ENCODE measurements at places on chromosomes 5 and 9.
A peak's percentile ranks its signal among the peaks of the same experiment; 100 is the strongest.

DNA sequence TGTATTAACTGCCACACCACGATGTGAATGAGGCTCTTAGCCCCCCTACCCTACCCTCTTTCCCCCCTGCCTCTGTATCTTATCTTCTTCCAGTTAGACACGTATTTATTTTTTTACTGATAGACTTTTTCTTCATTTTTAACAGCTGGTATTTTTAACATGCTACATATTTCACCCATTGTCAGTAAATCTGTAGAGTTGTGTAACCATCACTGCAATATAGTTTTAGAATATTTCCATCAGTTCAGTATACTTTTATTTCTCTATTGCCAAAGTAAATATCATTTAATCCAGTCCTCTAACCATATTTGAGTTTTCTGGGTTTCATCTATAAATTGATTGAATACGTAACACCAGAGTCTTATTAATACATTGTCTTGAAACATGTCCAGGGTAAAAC, 62.8 kb downstream of the SPATA31C2 start:
- no peak for DNase-seq

GRCh38 chr9:100058699-100059579, 39.9 kb downstream of the ERP44 start:
- no peak for DNase-seq

DNA sequence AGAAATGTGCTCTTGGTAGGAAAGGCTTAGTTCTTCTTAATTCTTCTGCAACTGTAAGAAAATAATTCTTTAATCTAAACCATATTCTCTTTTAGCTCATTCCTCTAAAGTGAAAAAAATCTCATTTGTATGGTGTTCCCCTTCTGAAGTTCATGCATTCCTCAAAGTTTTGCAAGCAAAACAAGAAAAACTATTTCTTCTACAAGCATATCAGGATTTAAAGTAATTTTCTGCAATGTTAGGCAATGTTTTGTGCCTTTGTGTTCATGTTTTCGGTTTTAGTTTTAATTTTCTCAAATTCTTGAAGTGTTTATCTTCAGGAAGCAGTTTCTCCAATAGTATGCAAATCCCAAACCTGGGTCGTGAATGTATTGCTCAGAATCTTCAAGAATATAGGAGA, 12.7 kb upstream of the GPR21 start:
- DNase-seq, result no peak

DNA sequence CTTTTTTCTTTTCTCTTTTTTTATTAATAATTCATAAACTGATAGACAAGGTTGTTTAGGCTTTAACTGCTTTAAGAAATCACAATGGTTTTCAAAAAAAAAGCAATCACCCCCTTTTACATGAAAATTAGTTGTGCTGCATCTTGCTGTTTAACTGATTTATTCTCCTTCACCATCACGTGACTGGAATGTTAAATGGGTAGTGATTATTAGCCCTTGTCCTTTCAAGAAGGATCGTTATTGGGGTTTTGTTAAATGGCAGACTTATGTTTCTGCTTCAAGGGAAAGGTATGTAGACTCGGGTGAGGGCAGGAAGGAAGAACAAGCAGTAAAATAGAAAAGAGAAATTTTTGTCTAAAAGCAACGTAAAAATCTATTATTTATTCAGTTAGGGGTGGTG, 175.6 kb upstream of the TLE4 start:
- DNase-seq, result no peak

DNA sequence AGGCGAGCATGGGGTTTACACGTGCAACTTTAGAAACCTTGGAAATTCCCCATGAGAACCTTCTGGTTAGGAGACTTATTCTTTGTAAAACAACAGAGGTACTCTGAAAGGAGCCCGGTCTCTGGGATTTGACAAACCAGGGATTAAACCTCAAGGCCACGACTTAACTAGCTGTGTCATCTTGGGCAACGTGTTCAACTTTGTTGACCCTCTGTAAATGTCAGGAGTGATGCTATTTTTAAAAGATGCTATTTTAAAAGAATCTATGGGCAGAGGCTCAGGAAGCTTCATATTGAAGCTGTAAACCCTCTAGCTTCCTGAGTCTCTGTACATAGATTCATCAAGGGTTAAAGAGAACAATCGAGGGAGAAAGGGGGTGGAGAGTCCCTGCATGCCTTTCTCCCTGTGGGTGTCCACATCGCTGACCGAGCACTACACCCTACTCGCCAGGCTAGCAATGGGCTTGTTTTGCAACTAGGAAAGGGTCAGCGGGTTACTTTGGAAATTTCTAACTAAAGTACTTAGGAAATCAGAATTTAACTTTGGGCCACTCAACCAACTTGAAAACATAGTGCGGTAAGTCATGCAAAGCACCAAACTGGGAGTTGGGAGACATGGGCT, 2.1 kb downstream of the SLC36A2 start:
- no peak for DNase-seq

DNA sequence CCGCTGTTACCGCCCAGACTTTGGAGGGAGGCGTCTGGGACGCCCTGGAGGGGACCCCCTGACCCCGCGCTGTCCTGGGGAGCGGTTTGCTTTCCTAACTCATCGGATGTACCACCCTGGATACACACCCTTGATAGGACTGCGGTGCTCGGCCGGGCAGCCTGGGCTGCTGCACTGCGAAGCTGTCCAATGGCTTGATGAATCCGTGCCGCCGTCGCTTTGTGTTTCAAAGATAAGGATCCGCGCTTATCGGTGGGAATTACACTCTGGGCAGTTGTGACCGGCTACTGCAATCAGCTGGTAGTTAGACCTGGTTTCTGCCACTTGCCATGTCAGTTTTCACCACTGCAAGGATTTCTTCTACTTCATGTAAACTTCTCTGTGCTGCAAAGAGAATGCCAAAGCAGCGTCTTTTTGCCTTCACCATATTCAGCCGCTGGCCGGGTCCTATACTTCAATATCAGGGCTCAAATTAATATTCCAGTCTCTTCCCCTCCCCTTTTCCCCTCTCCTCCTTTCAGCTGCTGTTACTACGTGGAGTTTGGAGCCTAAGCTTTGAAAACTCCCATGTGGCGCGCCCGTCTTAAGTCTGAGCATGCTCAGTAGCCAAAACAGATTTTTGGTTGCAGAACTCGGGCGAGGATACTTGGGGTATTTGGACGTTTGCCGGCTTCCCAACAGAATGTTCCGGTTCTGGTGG, 727 bp downstream of the SMAD5 start:
- peak; percentile 22 for DNase-seq

DNA sequence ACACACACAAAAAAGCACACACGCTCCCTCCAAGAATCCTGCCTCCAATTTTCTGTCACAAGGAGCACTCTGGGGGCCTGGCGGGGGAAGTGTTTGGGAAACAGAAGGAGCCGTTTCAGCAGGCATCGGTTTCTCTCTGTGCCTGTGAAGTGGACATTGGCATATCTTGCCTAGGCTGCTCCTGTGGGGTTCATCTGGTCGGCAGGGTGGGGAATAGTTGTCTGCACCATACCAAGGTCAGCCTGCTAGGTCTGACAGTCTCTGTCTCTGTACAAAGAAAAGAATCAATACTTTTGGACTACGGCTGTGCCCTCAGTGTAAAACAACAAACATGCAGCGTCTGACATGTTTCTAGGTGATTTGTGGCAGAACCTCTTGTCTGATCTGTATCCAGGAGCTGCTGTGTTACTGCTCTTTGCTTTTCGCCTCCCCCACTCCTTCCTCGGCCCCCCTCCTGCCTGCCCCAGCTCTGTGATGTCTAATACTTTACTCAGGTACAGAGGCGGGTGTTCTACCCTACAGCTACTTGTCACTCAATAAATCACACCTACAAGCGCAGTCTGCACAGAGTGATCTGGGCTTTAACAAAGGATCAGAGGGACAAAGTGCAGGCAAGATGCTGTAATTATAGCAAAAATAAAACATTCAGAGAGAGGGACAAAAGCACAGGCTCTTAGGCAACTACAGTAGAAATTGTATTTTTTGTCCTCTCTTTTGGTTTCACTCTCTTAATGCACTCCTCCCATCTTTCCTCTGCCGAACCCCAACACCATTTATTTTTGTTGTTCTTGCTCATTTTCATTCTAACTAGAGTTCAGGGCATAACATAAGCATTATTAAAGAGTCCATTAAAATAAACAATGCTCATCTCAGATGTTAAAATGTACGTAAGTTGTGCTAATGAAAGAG, 216.7 kb downstream of the BNC2 start:
- no peak for DNase-seq

GRCh38 chr9:111983484-111983908, 86.9 kb downstream of the UGCG start:
- DNase-seq, result no peak

GRCh38 chr9:20760246-20760891, 76.3 kb downstream of the FOCAD start:
- DNase-seq, result no peak

- no peak for DNase-seq
These were observed 434.0 kb upstream of the CLINT1 start for GRCh38 chr5:158292981-158293380.

GRCh38 chr9:19108038-19108437, 5.3 kb upstream of the HAUS6 start:
- no peak for DNase-seq

- DNase-seq, result no peak
These were observed 558 bp downstream of the SHROOM1 start for GRCh38 chr5:132829742-132830435.

GRCh38 chr9:82284758-82285157, 296.2 kb downstream of the SPATA31D1 start:
- no peak for DNase-seq

- no peak for DNase-seq
These were observed 8.1 kb downstream of the PPP3R2 start for GRCh38 chr9:101586651-101587050.

GRCh38 chr5:23483090-23483489, 24.3 kb upstream of the PRDM9 start:
- no peak for DNase-seq

GRCh38 chr5:95162231-95162992, 122.5 kb downstream of the MCTP1 start:
- DNase-seq, result no peak

DNA sequence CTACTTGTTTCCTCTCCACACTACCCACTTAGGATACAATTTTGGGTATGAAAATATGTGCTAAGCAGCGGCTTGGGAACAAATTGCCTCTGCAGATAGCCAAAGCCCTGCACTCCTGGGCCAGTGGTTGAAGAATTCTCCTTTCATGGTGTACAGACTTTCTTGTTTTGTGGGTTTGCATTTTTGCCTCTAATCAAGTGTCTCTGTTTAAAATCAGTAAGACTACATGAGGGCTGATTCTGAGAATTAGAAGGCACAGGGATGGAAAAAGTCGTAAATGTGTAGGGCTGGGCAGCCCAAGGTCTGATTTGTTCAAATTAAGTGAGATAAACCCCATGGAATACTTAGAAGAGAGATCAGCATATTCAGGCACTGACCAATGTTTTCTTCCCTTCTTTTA, 103.7 kb upstream of the CD180 start:
- no peak for DNase-seq

- no peak for DNase-seq
These were observed at the start of gene PCDHGB1 for GRCh38 chr5:141349917-141350619. Gene PCDHGB1 (plus strand): TSS chr5:141350099. CDS start chr5:141350261, 162 bp downstream.

- no peak for DNase-seq
These were observed 535.9 kb upstream of the FTMT start for GRCh38 chr5:121315786-121316185.

DNA sequence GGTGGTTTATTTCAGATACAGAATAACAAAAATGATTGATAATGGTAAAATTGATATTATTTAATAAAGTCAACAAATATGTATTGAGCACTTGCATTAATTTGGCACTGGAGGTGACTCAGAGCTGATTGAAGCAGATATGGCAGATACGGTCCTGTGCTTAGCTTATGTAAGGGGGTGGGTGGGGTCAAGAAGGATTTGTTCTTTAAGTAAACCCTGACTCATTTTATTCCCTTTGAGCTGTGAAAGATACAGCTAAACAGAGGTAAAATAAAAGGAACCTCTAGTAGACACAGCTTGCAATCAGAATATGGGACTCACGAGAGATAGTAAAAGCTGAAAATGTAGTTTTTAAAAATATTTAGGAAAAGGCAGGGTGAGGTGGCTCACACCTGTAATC, 201.3 kb upstream of the CLINT1 start:
- no peak for DNase-seq

DNA sequence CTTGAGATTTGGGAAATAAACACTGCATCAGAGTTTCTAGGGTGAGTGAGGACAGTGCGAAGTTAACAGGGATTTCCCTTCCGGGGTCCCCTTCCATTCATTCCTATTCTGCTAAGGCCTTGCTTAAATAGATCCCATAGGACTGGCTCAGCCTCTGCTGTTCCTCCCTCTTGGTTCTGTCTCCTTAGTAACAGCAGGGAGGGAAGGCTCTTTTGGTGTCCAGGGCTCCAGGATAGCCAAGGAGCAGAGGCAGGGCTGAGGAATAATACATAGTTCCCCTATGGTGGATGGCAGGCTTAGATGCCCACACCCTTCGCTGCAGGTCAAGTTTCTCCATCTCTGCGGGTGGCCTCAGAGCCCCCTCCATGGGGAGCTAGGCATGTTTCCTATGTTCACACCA, 591.7 kb downstream of the ACTL7B start:
- no peak for DNase-seq

DNA sequence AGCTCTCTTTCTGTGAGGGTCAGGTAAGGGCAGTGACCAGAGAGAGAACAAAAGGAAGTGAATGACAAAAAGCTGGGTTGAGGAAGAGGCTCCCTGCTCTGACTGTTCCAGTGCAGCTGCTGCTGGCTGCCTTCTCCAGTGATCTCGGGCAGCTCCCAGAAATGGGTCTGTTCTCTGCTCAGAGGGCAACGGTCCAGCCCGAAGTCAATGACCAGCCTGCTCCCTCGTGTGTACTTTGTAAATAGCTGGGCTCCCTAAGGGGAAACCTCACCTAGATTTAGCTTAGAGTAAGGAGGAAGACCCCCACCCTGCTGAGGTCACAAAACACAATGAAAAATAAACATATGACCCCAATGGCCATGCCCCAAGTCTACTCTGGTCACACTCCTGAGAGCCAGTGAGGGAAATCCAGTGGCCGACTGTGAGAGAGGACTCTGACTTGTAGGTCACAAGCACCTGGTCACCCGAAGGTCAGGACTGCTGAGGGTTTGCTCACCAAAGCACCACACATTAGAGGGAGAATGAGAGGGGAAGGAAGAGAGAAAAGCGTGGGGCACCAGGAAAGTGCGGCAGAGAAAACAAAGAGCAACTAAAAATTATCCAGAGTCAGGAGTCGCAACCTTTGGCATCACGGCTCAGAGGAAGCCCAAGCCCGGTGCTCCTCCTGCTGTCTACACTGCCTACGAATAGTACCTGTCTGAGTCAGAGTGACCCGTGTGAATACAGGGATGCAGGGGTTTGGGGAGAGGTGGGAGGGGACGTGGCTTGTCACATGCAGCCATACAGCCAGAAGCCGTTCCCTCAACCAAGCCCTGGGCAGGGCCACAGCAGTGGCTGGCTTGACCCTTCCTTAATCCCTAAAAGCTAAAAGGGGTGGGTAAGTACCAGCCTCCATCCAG, 19.8 kb downstream of the NIPAL4 start:
- DNase-seq, result no peak

DNA sequence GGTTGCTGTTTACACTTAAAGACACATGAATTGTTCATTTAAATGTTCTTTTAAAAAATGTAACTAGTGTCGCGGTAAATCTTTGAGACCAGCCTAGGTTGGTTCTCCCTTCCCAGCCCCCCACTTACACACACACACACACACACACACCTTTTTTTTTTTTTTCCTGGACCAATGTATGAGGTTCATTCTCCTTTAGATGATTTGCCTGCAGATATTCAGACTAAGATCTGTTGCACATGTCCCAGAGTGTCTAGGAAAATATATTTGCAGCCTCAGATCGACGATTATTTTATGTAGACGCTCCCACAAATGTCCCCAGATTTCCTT, 4.4 kb upstream of the ELAVL2 start:
- no peak for DNase-seq

Measured in AG09319 (cell line).